Mesothelial cell of epicardium (in vitro differentiated cells): ENCODE measurements at places on chromosomes 12 and 14. TPM values are rescaled to one million over a fixed set of nuclear protein-coding genes. Genes with fewer than 3 reads are reported as not detected.

The HOXC12 gene
- total RNA-seq, result not detected in 3 replicates

The IPO4 gene
- 38.4 to 43.2 TPM (median 39.3 TPM) in 3 replicates for total RNA-seq

The HPD gene
- total RNA-seq, result 0.16 TPM in 1 of 3 replicates, not detected in the others

The PRR4 gene
- total RNA-seq, result 5.4 to 7.2 TPM (median 5.4 TPM) in 3 replicates

The SYT1 gene
- total RNA-seq, result 13.6 to 15.4 TPM (median 15.3 TPM) in 3 replicates

The GYS2 gene
- total RNA-seq, result not detected in 3 replicates

The SCNN1A gene
- 20.1 to 21.5 TPM (median 20.3 TPM) in 3 replicates for total RNA-seq

The PTGER2 gene
- total RNA-seq, result 6.6 to 7.2 TPM (median 7.1 TPM) in 3 replicates

The ASCL1 gene
- not detected in 3 replicates for total RNA-seq

The ATL1 gene
- total RNA-seq, result 1.5 to 2.9 TPM (median 1.8 TPM) in 3 replicates

The TEX52 gene
- total RNA-seq, result not detected in 3 replicates

The KLRD1 gene
- total RNA-seq, result 0.51 to 0.81 TPM (median 0.65 TPM) in 3 replicates

The CEP290 gene
- 39.2 to 42.5 TPM (median 39.4 TPM) in 3 replicates for total RNA-seq

The KERA gene
- 0.09 TPM in 1 of 3 replicates, not detected in the others for total RNA-seq

The GPR137C gene
- total RNA-seq, result 3.5 to 4.1 TPM (median 3.8 TPM) in 3 replicates

The AVPR1A gene
- 0.09 to 0.13 TPM (median 0.11 TPM) in 3 replicates for total RNA-seq

The UBE2N gene
- total RNA-seq, result 86.5 to 92.8 TPM (median 90.6 TPM) in 3 replicates

The DENND5B gene
- total RNA-seq, result 27.1 to 27.7 TPM (median 27.2 TPM) in 3 replicates

The STXBP6 gene
- total RNA-seq, result 14.5 to 19.2 TPM (median 16.6 TPM) in 3 replicates

The NEUROD4 gene
- total RNA-seq, result not detected in 3 replicates

The KLRC2 gene
- total RNA-seq, result not detected in 3 replicates

The OTX2 gene
- 0.27 TPM in 1 of 3 replicates, not detected in the others for total RNA-seq

The TAS2R42 gene
- not detected in 3 replicates for total RNA-seq

The IRAK3 gene
- total RNA-seq, result 1.5 to 2.2 TPM (median 1.9 TPM) in 3 replicates

The RFX4 gene
- total RNA-seq, result not detected in 3 replicates

The TGFB3 gene
- 62.0 to 66.4 TPM (median 65.2 TPM) in 3 replicates for total RNA-seq

The SLC6A13 gene
- 0.97 to 2.5 TPM (median 1.2 TPM) in 3 replicates for total RNA-seq

The FAIM2 gene
- total RNA-seq, result 0.13 to 0.47 TPM (median 0.29 TPM) in 3 replicates

The PZP gene
- not detected in 3 replicates for total RNA-seq

The TMEM121 gene
- total RNA-seq, result 4.3 to 6.0 TPM (median 5.6 TPM) in 3 replicates

The AHNAK2 gene
- 2.4 to 2.8 TPM (median 2.6 TPM) in 3 replicates for total RNA-seq

The METTL25 gene
- total RNA-seq, result 10.4 to 11.9 TPM (median 10.5 TPM) in 3 replicates

The ING4 gene
- total RNA-seq, result 63.5 to 69.0 TPM (median 64.2 TPM) in 3 replicates

The PTCSC3 gene
- total RNA-seq, result not detected in 3 replicates
